ENCODE measurements at places on chromosomes 7 and 10.

DNA sequence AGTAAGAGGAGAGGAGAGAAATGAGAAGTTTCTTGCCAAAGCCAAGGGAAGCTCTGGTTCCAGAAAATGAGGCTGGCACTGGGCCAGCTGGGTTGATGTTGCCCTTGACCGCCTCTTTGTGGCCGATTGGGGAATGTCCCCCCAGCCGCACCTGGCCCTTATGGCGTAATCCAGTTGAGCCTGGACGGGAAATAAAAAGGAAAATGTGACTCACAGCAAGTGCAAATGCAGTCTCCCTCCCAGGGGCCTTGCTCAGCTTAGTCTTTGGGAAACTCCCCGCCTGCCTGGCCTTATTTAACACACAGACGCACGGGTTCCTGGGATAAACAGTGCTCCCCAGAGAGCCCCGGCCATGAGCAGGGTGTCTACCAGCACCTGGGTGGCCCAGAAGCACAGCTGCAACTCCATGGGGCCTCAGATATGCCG is 174.8 kb downstream of the KIAA1217 start:
- DNase-seq = no peak

GRCh38 chr10:26881600-26882331 is 21.0 kb upstream of the ABI1 start:
- DNase-seq = no peak

DNA sequence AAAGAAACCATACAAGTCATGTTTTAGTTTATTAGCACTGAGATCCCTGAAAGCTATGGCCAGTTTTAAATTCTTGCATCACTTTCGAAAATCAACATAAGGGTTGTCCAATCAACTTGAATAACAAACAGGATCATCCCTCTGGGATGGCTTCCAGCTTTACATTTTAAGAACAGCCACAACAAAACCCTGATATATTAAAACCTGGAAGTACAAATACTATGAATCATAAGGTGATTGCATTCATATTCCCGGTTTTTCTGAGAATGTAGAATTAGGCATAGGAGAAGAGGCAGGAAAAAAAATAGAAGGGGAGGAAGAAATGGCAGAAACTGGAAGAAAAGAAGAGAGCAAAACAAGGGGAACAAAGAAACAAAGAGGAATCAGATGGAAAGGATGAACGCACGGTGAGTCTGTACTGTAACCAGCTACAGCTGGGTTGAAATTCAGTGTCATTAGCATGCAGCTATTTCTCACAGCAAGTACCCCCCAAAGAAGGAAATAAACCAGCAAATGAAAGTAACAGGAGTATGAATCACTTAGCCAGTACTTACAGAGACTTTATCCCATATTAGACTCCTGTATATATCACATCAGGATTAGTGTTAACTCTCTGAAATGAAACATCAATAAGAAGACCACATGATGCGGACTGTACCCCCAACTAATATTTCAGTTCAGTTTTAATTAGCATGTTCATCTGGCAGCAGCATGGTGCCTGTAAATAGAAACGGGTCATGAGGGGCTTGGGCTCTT is 301.3 kb downstream of the RNLS start:
- DNase-seq = no peak

- no peak for DNase-seq
Measured at GRCh38 chr7:138665669-138666140, 35.5 kb downstream of the SVOPL start.

DNA sequence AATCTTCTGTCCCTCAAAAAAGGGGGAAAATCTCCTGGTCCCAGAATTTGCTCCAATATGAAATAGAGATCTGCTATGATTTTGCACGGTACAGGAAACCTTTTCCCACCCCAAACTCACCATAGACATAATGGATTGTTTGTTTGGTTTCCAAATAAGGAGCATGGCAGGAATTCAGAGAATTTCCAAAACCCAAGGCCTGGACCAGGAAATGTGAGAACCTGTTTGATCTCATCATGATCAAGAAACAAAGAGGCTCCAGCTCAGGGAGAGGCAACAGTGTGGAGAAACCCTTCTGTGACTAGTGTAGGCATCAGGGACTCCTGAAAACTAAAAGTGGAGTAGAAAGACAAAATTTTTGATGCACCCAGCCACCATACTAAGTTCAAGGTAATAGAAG is 1548.1 kb upstream of the LRRTM3 start:
- DNase-seq = no peak

- DNase-seq = no peak
Measured at GRCh38 chr7:22671177-22671879, 55.7 kb upstream of the IL6 start.

GRCh38 chr10:71716426-71716825 is 3.2 kb downstream of the C10orf105 start:
- no peak for DNase-seq

GRCh38 chr7:159099711-159100231 is 44.9 kb downstream of the VIPR2 start:
- DNase-seq = no peak

DNA sequence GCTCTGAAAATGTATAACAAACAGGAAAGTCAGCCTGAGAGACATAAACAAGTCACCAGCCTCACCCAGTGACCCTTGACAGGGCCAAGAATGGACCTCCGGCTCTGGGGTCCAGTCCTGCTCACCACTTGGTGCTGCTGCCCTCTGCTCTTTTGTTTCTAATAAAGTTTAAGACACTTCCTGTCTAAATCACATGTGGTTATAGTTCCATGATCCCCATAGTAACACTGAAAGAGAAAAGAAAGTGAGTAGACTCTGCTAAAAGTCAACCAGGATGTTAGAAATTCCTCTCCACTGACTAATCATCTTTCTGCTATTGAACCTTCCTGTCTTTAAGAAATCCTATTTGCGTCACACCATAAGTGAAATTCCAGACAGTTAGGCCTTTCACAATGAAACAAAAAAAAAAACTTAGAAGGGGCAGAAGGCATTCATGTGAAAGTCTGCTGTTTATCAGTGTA is 179.2 kb upstream of the BET1 start:
- no peak for DNase-seq

DNA sequence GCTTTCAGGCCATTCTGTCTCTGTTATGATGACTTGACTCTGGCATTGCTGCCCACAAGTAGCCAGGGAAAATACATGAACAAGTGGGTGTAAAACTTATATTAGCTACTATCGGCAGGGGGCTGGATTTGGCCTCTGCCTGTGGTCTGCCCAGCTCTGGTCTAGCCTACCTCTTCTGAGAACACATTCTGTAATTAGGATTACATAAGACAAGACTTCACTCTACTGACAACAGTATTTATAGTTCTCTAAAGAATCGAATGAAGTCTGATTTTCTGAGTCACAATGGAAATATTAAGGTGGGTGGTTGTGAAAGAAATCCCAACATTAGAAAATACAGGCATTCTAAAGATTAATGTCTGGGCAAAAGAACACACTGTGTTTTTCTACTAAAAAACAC is 55.5 kb downstream of the DLD start:
- DNase-seq = no peak

- DNase-seq = no peak
Measured at GRCh38 chr7:31875424-31875823, 188.4 kb downstream of the PPP1R17 start.

- DNase-seq = no peak
Measured at GRCh38 chr7:6106140-6106904, 75.1 kb downstream of the ANKRD61 start.

DNA sequence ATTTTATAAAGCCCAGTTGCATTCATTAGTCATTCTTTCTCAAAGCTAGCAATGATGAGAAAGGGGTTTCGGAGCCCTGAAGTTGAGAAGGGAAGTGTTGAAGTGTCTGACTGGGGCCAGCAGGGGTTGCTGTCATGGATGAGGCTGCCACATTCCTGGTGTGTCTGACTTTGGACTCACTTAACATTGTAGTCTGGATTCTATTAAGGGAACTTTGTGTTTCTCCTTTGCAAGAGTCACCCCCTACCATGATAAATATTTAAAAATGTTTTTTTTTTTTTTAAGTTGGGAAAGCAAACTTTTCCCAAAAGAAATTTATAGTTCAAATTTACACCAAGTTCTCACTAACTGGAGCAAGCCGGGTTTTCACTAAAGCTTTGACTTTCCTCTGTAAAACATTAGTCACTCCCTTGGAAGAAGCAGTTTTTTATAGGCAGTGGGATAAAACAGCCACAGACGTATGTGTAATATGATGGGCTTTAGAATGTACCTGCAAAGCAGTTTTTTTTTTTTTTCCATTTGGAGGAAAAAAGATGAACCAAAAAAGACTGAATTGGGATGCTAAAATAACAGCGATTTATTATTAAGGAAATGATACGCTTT is 243.6 kb downstream of the TWIST1 start:
- DNase-seq = no peak

- no peak for DNase-seq
Measured at GRCh38 chr7:17674166-17674942, 265.9 kb downstream of the SNX13 start.

DNA sequence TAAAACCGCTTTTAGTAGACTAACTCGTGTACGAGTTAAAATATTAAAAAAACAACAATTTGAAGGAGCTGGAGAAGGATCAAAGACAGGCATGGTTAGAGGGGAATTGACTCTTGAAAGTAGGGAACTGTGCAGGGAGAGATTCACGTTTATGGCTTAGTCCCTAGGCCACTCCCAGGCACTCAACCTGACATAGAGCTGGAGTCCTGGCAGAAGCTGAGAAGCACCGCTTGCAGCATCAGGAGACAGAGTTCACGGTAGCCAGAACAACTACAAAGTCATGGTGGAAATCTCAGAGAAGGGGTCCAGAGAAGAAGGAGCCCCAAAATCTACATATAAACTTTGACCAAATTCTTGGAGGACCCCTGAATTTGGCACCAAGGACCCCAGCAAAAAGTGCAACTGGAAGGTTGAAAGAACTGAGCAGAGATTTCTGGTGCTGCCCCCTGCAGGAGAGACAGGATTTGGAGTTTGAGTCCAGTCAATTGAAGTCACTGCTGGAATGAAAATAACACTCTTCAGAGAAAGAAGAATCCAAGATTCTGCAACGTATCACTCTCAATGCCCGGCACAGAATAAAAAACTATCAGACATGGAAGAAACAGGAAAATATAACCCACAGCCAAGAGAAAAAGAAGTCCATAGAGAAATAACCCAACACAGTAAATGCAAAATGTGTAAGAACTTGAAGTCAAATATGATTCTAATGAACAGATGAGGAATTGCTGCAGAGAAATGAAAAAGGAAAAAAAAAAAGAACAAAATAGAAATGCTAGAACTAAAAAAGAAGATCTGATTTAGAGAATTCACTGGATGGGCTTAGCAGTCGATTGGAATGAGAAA is 493.3 kb upstream of the PODXL start:
- DNase-seq = no peak

DNA sequence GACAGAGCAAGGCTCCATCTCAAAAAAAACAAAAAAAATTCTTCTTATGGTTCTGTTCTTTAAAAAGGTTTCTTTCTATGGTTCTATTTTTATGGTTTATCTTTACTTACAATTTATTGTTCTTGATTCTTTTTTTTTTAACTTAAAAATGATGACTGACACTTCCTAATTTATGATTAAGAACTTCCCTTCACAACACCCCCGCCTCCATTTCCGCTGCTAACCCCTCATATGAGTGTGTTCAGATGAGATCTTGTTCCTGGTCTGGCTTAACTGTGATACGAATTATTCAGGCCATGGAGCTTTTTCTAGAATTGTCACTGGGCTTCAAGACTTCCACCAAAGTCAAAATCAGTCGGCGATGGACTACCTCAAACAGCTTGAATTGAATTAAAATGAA is 33.9 kb downstream of the PTER start:
- peak; percentile 39 for DNase-seq

GRCh38 chr7:148687555-148687954 is 11.1 kb upstream of the CUL1 start:
- DNase-seq = no peak

DNA sequence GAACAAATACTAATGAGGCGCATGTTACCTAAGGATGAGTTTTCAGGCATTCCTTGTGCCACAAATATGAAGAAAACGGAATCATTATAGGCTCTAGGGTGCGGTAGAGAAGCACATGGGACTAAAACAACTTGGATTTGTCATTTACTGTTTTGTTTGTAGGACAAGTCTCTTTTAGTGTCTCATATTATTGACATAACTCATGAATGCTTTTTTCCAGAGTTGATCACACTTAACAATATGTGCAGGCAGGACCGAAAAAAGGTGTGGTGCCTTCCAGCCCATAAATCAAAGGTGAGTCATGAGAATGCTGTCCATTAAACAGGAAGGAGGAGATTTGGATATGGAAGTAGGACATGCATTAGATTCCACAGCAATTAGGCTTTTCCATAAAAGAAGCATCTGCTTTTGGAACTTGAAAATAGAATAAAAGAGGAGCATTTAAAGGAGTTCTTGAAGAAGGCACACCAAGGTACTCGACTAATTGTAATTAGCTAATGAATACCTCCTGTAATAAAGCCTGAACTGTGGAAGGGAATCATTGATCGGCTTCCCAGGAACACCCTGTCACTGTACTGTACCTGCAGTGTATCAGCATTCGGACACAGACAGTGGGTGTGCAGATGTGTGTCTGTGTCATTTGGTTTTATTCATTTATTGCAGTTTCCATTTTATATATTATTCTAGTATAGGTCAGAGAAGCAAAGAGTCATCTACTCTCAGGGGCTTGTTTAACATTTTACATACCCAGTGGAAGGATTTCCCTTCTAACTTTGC is 119.7 kb upstream of the KLF14 start:
- no peak for DNase-seq

GRCh38 chr10:9301148-9301547 is 1246.7 kb downstream of the GATA3 start:
- DNase-seq = no peak

DNA sequence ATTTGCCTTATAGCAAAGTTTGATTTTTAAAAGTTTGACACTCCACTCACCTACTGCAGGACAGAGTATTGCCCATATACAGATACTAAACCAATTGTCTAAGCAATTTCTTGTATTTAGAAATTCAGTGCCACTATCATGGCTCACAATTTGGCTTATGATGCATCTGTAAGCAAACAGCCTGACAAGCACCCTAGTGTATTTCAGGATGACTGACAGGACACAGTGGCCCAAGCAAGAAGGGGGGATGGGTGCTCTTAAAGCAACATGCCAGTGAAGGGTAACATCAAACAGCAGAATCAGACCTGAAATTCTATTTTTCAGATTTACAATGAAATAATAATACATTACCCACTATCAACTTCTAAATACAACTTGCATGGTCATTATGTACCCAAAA is 30.5 kb downstream of the CTNNA3 start:
- DNase-seq = no peak

GRCh38 chr10:78748235-78748533 is 320.6 kb upstream of the ZMIZ1 start:
- no peak for DNase-seq

- DNase-seq = no peak
Measured at GRCh38 chr7:150842018-150842417, 10.3 kb upstream of the AOC1 start.

GRCh38 chr7:148185041-148185440 is 405.5 kb upstream of the C7orf33 start:
- no peak for DNase-seq

GRCh38 chr7:114791771-114792170 is 130.1 kb upstream of the MDFIC start:
- DNase-seq = no peak

All from CD8-positive, alpha-beta T cell (primary cell).